ENCODE measurements at places on chromosomes 1 and 21.

- DNase-seq: no peak
These were observed 8.9 kb downstream of the VSIG8 start for GRCh38 chr1:159853417-159854115.

GRCh38 chr1:28243685-28244311 is 7.9 kb downstream of the ATP5IF1 start:
- no peak for DNase-seq

GRCh38 chr1:32521165-32521564 is 18.1 kb upstream of the ZBTB8A start:
- DNase-seq: no peak

DNA sequence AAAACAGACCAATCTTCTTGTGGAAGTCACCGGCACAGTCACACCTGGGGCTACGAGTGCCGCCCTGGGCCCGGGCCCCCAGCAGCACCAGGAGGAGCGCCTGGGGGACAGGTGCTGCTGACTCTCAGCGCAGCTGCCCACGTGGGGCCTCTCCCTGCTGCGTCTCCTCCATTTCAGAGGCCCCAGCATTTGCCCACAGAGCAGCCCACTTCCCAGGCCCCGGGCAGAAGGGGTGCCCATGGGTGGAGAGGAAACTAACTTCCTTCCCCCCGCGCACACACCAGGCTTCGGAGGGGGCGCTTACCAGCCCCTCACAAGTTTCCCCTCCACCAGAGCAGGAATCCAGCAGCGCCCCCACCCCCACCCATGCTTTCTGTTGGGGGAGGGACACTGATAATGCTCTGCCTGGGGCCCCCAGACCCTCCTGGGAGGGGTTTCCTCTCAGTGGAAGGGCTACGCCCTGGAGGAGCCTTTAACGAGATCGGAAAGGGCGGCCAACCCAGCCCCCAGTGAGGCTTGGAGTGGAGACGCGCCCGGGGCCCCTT is 440 bp downstream of the TNFRSF25 start:
- DNase-seq: no peak

DNA sequence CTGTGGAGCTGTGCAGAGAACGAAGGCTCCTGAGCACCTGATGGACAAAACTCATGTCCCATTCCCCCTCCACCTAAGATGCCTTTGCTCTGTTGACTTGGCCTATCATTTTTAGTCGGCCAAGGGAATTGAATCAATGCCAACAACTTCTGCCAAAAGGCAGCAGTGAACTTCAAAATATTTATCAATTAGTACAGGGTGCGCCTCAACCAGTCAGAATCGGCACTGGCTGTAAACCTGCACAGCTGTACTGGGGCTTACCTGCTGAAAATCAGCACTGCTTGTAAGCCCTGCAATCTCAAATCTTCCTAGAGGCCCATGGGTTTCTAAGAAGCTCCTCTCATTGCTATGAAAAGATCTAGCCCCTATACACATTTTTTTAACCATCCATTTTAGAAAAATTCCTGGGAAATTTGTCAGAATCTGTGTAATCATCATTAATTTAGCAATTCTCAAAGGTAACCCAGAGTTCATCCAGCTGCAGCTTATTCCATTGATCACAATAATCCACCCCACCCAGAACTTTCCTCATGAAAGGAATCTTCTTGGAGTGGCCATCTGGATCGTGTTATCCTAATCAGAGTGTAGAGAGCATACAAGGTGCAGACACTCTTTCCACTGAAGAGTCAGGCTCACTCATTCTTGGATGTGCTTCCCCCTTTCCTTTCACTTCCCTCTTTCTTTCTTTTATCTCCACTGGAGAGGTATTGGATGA is 40.2 kb downstream of the ADAMTS1 start:
- no peak for DNase-seq

DNA sequence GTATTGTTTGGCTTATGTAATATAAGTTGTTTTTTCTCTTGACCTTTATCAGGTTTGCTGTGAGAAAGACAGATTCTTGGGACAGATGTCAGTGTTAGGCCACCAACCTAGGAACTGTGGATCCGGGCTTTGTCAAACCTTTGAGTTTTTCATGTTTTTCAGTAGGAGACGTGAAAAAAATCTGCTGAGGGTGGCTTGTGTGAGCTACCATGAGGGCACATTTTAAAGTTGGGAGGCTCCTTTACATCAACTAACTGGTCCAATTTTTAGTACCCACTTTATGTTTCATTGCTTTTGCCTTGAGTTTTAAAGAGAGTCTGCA is 801 bp downstream of the RPS6KC1 start:
- DNase-seq: no peak

GRCh38 chr1:33009561-33009960 is 27.1 kb downstream of the AK2 start:
- DNase-seq: no peak

GRCh38 chr1:70038025-70038424 is 167.4 kb downstream of the LRRC40 start:
- no peak for DNase-seq

DNA sequence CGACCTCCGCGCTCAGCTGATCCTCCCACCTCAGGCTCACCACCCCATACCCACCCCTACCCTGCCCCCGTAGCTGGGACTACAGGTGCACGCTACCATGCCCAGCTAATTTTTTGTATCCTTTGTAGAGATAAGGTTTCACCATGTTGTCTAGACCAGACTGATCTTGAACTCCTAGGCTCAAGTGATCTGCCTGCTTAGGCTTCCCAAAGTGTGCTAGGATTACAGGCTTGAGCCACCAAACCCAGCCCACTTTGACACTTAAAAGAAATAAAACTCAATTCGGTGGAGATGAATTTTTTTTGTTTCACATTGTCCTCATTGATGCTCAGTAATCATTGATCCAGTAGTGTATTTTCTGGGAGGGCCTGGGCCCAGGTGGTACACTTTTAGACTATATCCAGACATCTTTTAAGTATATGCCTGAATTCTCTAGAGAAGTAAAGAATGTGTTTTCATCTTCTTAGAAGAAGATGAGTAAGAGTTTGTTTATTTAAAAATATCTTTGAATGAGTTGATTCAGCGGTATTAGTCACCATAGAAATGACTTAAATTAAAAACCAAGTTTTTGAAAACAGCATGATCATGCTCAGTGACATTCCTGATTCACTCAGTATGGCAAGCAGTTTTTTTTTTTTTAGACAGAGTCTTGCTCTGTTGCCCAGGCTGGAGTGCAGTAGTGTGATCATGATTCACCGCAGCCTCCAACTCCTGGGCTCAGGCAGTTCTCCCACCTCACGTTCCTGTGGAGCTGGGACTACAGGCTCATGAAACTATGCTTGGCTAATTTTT is 57.8 kb downstream of the EPB41 start:
- no peak for DNase-seq

- no peak for DNase-seq
These were observed 281.1 kb downstream of the PTPRU start for GRCh38 chr1:29517251-29518086.

GRCh38 chr1:164659621-164660411 is 100.8 kb downstream of the PBX1 start:
- DNase-seq: no peak

DNA sequence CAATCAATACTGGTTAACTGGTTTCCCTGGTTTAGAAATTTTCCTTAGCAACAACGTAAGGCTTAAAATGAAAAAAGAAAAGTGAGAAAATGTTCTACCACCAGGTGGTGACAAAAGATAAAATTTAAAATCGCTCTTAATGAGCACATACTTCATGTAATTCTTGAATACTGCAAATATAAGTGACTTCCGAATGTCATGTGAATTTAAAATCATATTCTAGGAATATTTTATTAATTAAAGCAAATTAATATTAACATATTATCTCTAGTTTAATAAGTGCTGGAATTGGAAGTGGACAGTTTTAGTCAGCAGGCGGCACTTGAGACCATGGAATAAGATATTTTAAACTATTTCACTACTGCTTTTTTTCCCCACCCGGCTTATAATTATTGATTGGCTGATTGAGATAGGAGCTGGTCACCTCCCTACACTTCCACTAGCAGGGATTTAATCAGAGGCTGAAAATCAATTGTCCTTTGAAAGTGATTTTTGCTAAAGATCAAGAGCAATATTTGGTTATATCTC is 5.0 kb upstream of the ADAMTS1 start:
- no peak for DNase-seq

GRCh38 chr1:83996621-83997020 is 2.3 kb downstream of the TTLL7 start:
- DNase-seq: no peak

GRCh38 chr1:171142416-171143385 is 42.4 kb upstream of the FMO2 start:
- no peak for DNase-seq

DNA sequence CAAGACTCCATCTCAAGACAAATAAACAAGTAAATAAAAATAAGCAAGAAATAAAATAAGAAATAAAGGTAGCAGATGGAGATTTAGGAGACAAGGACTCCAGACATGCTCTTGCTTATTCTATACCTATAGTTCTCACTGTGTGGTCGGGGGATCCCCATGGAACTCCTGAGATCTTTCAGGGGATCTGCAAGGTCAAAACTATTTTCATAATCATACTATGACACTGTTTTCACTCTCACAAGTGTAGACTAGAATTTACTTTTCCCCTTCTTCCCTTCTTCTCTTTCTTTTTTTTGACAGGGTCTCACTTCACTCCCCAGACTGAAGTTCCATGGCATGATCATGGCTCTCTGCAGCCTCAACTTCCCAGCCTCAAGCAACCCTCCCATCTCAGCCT is 29.8 kb upstream of the NLRP3 start:
- no peak for DNase-seq

DNA sequence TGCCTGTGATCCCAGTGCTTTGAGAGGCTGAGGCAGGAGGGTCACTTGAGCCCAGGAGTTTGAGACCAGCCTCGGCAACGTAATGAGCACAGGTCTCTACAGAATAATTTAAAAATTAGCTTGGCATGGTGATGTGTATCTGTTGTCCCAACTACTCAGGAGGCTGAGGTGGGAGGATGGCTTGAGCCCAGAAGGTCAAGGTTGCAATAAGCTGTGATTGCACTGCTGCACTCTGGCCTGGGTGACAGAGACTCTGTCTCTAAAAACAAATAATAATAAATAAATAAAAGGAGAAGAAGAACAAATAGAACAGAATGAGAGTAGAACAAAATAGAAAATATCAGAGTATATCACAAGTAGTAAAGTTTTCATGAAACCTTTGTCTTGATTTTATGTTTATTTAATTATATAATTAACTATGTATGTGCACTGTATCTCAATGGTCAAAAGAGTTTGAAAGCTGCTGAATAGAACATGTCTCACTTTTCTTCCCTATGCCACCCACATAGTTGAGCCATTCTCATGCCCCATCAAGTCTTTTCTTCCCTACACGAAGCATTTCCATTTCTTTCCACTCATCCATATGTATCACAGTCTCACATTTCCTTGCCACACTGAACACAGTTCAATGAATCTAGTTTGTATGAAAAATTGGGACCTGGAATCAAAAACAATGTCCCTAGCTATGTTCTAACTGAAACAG is 22.9 kb upstream of the APOBEC4 start:
- no peak for DNase-seq

- DNase-seq: no peak
These were observed 196.7 kb downstream of the PBX1 start for GRCh38 chr1:164755690-164756089.

DNA sequence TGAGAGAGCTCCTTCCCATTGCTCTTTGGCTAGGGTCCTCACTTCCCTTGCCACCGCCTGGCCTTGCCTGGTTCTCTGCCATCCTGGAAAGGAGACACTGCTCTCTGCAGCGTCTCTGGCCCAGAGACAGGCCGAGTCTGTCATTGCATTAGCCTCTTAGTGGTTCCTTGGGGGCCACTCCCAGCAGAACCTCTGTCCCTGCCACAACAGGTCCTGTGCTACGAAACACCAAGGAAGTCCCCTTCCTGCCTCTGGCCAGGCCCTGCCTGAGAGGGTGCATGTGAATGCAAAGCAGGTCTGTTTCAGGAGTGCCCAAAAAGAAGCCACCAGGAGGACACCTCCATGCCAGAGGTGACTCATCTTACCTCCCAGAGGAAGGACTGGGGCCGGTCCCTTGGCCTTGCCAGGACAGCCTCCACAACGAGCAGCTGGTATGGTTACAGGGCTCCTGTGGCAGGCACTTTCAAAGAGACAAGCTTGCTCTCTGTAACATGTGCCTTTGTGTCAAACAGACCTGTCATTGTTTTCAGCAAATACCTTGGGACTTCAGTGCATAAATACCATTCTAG is 59.6 kb downstream of the VPS26C start:
- no peak for DNase-seq

DNA sequence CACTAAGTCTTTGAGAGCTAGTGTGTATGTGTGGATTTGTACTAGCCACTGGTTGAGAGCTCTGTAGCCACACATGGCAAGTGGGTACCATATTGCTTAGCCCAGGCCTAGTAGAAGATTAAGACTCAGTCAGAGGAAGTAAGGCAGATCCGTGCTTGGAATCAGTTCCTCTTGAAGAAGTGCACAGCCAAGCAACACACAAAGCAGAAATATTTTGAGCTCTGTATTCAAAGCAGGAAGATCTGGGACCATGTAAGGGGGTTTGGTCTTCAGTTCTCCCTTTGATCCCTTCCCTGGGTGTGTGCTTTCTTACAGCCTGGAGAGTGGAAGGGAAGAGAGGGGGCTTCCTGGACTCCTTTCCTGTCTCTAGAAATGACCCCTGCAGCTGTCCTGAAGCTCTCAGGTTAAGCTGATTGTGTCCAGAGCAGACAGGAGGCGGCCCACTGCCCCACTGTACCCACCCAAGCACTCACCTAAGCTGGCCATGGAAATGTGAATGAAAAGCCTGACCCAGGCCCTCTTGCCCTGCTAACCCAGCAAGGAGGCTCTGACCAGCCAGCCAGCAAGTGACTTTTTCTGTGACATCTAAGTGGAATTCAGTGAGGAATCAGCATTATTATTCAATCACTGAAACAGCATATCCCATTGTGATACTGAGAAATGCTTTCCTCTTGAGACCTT is 3.6 kb downstream of the ETS2 start:
- no peak for DNase-seq

GRCh38 chr1:89865498-89866382 is 44.9 kb downstream of the LRRC8D start:
- no peak for DNase-seq

- no peak for DNase-seq
These were observed 21.8 kb downstream of the RXRG start for GRCh38 chr1:165423136-165423535.

DNA sequence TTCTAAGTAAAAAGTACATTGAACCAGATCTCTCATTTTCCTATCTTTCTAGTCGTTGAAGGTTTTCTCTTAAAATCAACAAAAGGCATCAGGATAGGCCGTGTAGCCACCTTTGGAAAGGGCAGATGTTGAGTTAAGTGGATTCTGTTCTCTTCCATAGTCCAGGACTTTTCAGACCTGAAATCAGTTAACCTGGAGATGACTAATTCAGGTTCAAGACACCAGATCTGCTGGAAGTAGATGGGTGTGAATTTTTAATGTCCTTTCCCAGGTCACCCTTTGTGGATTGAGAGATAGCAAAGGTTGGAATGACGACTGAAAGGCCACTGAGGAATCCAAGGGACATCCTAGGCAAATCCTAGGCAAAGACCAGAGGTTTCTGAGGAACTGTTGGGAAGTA is 172.8 kb downstream of the DHRS3 start:
- no peak for DNase-seq

- DNase-seq: no peak
These were observed 37.4 kb upstream of the WASF2 start for GRCh38 chr1:27527223-27527889.
